ENCODE measurements at places on chromosomes 6 and 20. TPM values are rescaled to one million over a fixed set of nuclear protein-coding genes. Genes with fewer than 3 reads are reported as not detected.

NOL4L gene
- 31.1 TPM for total RNA-seq

LRRN4 gene
- 0.86 TPM for total RNA-seq

PAK1IP1 gene
- 21.5 TPM for total RNA-seq

PPP1R3G gene
- 4.8 TPM for total RNA-seq

PDYN gene
- not detected for total RNA-seq

TAF11 gene
- 41.4 TPM for total RNA-seq

OPN5 gene
- 0.46 TPM for total RNA-seq

DNA sequence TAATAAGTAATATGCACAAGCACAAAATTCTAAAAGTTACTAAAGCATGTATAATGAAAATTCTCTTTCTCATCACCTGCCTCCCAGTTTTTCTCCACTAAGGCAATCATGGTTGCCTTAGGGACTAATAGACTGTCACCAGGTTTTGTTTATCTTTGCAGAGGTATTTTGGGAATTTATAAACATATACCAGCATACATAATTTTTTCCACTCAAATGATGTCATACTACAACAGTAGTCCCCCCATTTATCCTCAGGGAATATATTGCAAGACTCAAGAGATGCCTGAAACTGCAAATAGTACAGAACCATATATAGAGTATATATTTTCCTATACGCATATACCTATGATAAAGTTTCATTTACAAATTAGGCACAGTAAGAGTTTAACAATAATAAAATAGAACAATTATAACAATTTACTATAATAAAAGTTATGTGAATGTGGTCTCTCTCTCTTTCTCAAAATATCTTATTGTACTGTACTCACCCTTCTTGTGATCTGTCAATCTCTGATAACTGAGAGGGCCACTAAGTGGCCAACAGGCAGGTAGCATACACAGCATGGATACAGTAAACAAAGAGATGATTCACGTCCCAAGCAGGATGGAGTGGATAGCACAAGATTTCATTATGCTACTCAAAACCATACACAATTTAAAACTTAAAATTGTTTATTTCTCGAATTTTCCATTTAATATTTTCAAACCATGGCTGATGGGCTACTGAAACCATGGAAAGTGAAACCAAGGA, 19.7 kb downstream of the RBL1 start:
- peak; percentile 21 for ATAC-seq

- ATAC-seq: peak; percentile 83
Measured at GRCh38 chr6:112281821-112282615, 27.7 kb upstream of the LAMA4 start.

- ATAC-seq: no peak
Measured at GRCh38 chr6:162785632-162786242, 58.0 kb downstream of the PACRG start.

DNA sequence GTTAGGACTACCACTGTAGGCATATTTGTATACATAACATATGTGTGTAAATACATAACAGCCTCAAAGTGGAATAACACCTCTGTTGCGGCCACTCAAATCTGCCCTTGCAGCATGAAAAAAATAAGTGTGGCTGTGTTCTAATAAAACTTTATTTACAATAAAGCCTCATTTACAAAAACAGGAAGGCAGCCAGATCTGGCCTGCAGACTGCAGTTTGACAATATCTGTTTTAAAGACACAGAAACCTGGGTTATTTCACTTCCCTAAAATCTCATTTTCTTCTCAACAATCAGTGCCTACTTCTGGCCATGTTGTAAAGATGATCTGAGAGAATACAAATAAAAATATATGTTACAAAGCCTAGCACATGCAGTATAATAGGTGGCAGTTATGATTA, 53.9 kb upstream of the SCML4 start:
- no peak for ATAC-seq

DNA sequence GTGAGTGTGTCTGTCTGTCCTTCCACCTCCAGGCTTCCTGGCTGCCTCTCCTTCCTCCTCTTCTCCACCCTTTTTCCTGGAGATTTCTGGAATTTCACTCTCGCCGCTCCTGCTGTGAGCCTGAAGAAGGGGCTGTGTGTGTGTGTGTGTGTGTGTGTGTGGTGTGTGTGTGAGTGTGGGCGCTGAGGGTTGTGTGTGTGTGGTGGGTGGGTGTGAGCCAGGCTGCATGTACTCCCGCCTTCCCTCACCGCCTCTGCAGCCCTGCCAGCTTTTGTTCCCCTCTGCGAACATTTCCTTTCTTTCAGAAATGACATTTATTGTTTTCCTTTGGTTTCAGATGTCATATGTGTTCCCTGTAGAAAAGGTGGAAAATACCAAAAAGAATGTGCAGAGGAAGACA, 76.0 kb downstream of the SRC start:
- ATAC-seq: peak; percentile 61

DNA sequence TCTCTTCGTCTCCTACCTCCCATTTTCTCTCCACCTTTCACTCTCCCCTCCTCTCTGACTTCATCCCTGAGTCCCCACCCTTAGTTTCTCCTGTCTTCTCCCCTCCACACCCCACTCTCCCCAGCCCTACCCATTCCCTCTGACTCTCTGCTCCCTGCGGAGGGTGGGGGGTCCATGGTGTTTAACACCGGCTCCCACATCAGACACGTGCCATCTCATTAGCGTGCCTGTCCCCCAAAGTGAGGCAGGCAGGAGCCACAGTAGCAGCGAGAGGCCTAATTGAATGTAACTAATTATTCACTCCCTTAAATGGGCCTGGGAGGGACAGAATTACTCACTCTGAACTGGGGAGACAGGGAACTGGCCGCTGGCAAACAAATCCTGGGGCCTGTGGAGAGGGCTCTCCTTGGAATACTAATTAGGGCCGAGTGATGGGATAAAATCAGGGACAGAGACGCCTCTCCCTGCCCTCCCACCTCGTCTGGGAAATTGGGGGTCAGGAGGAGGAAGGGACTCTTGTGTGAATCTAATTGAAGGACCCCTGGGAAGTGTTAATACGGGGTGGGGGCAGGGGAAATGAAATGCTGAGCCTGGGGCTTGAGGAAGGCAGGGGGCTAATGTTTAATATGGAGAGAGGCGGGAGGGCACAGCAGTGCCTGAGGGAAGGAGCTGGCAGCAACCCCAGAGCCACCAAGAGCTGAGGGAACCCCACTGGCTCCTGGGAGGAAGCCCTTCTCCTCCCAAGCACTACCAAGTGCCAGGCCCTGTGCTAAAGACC, 17.9 kb downstream of the CD40 start:
- peak; percentile 74 for ATAC-seq

GRCh38 chr6:116685437-116685993, 4.5 kb downstream of the KPNA5 start:
- ATAC-seq: no peak

GRCh38 chr6:135815216-135815615, 36.3 kb upstream of the PDE7B start:
- ATAC-seq: no peak

GRCh38 chr6:160917572-160917971, 74.0 kb upstream of the MAP3K4 start:
- ATAC-seq: no peak

DNA sequence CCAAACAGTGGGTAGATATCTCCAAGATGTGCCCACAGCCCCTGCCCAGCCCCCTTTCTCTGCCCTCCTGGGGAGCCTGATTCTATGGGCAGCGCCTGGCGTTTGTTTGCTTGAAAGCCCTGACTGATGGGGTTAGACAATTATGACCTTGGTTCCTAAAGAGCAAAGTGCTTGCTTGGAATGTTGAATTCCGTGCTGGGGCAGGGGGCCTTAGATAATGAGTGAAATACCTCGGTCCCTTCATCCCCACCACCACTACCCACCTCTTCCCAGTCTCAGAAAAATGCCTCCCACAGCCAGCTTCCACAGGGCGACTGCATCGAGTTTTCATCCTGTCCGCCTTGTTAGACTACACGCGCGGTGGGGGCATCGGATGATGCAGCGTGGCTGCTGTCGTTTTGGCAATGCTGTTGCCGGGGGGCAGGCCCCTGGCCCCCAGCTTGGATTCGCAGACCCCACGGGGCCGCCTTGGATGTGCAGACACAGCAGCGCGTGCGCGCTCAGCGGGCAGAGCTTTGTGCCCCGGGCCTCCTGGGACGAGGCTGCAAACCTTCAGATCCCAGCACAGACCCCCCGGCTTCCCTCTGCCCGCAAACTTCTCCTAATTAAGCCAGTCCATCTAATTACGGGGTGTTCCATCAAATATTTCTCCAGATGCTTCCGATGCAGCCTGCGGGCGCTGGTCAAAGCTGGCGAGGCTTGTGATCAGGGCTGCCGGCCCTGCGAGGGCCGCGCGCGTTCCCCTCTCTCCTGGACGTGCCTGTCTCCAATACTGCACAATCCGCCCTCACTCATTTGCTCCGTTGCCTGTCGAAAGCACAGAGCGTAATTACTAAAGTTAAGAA, 86.1 kb downstream of the LINC00237 start:
- ATAC-seq: peak; percentile 48

GRCh38 chr6:130076512-130076911, 58.1 kb downstream of the L3MBTL3 start:
- ATAC-seq: no peak

DNA sequence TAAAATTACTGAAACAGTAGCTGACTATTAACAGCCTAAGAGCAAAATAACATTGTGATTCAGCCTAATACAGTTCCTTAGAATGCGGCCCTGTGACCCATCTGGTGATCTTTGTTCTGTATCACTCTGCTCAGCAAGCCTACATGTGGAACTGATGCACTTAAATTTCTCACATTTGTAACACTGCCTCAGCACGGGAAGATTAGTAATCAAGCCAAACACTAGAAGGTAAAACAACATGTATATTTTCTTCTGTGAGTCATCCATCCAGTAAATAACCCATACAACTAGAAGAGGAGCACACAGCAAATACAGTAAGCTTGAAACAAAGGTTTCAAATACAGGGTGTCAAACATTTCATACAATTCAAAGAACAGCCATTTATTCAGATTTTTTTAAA, 189.7 kb upstream of the NOX3 start:
- ATAC-seq: peak; percentile 75

GRCh38 chr6:38671885-38672467, 31.0 kb downstream of the GLO1 start:
- ATAC-seq: peak; percentile 71

DNA sequence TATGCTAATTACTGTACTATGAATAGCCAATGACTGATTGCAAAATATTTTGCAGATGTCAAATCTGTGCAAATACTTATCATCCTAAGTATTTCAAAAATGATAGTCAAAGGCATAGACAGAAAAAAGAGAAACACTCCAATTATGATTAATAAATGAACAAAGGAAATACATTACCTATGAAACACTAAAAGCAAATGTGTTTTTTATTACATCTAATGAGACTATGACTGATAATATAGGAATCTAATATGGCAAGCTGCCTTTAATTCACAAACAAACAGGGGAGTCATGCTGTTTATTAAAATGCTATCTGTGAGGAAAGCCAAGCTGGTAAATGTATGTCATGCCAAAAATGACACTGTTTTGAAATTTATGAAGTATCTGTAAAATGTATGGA, 713.2 kb upstream of the NRSN1 start:
- no peak for ATAC-seq

- ATAC-seq: no peak
Measured at GRCh38 chr20:2816583-2817340, 598 bp downstream of the TMEM239 start.

DNA sequence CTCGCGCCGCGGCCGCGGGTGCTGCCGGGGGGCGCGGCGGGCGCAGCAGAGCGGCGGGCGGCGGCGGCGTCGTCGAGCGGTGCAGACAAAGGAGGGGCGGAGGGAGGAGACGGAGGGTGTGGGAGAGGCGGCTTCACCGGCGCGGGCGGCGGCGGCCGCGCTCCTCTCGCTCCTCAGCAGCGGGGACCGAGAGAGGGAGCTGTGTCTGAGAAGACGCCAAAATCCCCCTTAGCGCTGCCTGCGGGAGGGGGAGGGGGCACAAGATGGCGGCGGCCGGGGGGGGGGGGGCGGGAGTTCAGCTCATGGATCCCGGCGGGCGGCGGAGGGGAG, 296 bp downstream of the ADNP start:
- ATAC-seq: peak; percentile 20

DNA sequence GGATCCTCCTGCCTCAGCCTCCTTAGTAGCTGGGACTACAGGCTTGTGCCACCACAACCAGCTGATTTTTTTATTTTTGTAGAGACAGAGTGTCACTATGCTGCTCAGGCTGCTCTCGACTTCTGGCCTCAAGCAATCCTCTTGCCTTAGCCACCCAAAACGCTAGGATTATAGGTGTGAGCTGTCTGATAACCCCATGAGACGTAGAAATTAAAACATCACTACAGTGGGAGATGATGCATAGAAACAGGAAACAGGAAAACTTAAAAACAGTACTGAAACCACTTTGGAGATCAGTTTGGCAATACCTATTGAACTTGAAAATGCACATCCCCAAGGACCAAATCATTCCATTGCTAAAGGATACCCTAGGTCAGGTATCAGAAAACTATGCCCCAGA, 10.8 kb downstream of the SENP6 start:
- no peak for ATAC-seq

- ATAC-seq: no peak
Measured at GRCh38 chr6:70874181-70874913, 82.5 kb downstream of the B3GAT2 start.

DNA sequence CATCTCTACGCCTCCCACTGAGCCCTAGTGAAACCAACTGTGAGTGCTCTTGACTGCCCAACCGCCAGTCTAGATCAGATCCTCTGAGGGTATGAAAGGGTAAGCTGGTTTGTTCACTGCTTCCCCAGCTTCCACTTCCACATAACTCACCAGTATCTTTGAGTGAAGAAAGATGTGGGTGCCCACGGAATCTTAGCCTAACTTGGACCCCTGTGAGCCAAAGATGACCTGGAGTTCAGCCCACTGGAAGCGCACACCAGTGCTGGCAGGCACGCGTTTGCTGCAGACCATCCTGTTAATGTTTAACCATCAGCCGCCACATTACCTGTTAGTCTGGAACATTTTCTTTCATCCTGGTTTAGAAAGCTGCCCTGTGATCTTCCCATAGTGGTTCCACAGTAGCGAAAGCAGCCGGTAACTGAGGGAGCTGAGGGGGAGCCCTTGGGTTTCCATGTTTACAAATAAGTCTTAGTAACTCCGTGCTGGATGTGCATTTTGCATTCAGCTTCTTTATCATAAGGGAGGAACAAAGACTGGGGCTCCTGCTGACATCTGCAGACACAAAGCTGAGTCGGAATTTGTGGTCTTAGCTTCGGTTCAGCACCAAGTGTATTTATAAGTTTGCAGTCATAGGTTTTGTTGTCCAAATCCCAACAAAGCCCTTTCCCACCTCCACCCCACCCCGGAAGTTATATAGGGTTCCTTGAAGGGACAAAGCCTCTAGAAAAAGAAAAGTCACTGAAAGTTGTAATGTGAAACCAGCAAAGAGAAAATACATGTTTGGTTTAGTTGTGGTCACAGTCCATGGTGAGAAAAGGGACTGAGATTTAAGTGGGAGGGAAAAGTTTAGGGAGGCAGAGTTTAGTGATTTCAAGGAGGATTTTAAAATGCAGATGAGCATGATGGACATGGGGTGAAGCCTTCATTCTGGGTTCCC, 71.0 kb downstream of the SSR1 start:
- peak; percentile 69 for ATAC-seq

DNA sequence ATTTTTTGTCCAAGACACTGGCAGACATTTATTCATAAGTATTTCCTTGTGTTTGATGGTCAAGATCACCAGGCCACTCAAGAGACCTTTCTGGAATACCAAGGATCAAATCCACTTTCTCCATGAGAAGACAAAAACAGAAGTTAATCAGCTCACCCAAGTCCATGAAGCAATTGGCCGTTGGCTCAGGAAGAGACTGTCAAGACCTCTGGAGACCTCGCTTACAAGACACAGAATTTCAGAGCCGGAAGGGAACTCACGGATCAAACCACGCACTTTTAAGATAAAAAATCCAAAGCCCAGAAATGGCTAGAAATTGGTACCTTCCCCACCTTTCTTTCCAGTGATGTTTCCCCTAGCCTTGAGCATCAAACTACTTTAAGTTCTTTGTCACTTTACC, 3.3 kb downstream of the TRERF1 start:
- no peak for ATAC-seq

GRCh38 chr6:76026101-76026500, 46.4 kb downstream of the IMPG1 start:
- ATAC-seq: no peak
